NCI-H2081 treated with DMSO at 0.1 percent for 48 hours (cell line): ENCODE measurements at places on chromosomes 7 and 10.

GRCh38 chr10:8393531-8393930 lies 339.0 kb downstream of the GATA3 start:
- no peak for DNase-seq

DNA sequence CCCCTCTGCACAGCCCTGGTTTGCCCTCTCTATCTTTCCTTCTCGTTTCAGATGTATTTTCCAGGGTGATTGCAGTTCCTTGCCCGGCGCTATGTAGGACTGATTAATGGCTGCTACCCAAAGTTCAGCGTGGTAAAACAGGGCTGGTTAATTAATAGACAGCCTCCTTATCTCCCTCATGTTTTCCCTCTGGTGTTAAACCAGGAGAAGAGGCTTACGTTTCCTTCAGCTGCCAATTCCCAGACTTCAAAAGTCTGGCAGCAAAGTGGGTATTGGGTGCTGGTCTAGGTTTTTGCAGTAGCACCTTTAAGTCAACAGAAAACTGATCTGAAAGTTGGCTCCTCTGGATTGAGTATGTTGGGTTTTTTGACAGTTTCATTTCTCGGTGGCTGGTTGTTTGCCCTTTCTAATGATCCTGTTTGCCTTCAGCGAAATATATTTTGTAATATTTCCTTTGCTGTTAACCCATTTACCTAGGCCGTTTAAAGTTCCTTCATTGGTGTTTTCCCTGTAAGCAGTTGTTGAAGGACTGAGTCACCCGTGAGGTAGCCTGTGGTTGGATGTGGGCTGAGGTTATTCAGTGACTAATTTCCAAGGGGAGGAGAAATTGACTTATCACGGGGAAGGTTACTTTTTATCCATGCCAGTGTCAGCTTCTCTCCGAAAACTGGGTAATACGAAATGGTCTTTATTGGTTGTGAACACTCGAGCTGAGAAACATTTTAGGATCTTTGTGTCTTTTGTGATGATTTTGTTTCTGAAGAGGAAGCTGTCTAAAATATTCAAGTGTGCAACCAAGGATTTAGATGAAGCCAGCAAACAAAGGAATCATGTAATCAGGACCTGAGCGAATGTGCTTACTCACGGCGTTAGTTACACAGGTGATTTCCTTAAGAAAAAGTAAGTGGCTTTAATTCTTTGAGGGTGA lies 257.2 kb downstream of the KIAA1217 start:
- no peak for DNase-seq

DNA sequence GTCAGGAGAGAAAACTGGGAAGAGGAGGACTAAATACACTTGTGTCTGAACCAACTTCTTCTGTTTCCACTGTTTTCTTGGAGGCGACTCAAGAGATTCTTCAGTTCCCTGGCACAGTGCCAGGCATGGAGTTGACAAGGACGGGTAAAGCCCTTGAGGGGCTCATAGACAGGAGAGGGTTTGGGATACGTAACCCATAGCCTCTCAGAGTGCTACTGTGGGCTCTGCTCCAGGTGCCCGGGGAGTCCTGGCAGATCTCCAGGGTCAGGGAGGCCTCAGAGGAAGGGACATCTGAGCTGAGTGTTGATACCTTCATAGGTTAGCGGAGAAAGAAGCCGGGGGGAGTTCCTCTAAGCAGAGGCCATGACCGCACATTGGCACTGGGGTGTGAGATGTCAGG lies 42.0 kb downstream of the GALNT17 start:
- no peak for DNase-seq

DNA sequence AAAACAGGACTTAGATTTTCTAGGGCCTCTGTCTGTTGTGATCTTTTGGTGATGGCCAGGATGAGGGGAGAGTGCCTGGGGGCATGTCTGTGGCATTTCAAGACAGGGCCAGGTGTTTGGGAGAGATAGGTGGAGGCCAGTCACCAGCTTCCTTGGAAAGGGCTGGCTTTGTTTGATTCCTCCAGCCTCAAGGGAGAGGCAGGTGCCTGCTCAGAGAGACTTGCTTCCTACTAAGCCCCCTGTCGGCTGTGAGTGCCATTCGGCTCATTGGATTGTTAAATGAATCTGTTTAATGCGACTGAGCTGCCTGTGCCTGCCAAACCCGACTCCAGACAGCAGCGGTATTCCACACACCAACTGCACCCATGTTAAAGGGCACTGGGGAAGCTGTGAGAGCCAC lies 304.1 kb upstream of the COBL start:
- no peak for DNase-seq

GRCh38 chr7:107836237-107837144 lies 33.5 kb upstream of the SLC26A3 start:
- no peak for DNase-seq

- no peak for DNase-seq
These were observed 50.7 kb downstream of the KCNMA1 start for GRCh38 chr10:77586719-77587415.

GRCh38 chr10:32143302-32143847 lies 87.2 kb upstream of the KIF5B start:
- DNase-seq = no peak

- DNase-seq = no peak
These were observed 17.5 kb downstream of the KCNMA1 start for GRCh38 chr10:77619964-77620703.
